GM03348 (cell line): ENCODE measurements at places on chromosomes 16 and 17.

DNA sequence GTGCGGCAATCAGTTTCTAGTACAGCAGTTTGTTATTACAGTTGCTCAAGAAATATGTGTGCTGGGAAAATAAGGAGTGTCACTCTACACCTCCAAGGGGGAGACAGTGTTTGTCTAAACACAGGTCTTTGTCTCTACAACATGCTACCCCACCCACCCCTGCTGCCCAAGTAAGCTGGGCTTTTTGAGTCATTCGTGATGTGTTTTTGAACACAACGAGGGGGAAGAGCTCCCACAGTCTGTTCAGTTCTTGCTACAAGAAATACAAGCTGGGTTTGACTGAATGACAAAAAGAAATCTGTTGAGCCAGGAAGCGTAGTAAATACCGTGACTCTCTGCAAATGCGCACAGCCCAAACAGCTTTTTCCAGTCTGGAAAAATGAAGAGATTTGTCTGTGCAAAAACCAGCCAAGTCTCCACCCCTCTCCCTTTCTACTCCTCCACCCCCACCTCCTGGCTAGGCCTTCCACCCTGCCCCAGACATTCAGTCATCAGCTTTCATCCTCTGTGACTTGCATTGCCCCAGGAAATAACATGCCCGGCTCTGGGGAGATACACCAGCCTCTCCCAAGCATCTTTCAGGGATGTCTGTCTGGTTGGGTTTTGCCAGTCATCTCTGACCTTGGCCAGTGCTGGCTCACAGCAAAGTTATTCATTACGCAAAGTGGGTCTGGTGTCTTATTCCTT, 25.7 kb downstream of the CHD9 start:
- DNase-seq, result peak; percentile 90

DNA sequence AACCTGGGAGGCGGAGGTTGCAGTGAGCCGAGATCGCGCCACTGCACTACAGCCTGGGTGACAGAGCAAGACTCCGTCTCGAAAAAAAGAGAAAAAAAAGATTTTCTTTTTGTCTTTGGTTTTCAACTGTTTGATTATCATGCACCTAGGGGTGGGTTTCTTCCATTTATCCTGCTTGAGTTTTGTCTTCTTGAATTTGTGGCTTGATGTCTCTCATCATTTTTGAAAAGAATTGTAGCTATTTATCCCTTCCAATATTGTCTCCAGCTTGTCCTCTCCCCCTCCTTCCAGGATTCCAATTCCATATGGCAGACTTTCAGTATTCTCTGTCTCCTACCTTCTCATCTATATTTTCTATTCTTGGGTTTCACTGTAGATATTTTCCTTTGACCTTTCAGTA, 7.8 kb downstream of the B9D1 start:
- DNase-seq, result no peak

DNA sequence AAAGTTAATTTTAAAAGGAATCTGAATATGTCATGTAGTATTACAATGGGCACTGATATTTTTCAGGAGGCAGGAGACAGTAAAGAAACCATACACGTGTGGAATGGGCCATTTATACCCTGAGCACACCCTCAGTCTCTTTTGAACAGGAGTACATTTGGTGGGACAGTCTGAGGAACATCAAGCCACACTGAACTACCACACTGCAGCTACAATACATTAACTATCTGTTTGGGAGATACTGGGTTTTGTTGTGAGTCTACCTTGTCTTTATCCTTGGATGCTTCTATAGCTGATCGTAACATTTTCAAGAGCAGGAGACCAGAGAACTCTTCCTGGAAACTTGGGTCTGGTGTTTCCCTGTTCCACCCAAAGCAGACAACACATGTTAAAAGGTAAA, 31.7 kb downstream of the HEATR6 start:
- no peak for DNase-seq

DNA sequence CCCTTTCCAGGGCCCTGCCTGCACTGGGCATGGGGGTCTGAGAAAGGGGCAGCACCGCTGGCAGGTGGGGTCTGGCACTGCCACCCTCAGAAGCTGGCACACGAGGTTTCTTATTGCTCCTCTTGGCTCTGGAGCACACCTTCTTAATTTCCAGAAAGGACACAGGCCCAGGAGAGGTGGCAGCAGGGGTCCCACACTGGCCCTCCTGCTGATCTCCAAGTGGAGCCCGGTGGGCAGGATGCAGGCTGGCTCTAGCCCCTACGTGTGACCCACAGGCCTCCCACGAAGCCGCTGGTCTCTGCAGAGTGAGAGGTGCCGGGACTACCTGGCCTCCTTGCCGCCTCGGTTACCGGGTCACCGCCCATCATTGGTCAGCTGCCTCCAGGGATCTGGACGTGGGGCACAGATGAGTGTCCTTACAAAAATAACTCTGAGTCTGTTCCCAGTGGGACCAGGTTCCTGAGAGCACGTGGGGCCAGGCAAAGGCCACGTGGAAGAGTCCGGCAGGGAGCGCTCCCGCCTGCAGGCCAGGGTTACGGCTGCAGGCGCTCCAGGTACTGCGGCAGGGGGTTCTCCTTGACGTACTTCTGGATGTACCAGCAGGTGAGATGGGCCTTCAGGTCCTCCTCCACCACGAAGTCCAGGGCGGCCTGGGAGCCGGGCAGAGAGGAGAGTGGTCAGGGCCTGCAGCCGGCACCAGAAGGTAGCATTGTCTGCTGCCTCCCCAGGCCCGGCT, 10.3 kb downstream of the NATD1 start:
- no peak for DNase-seq

GRCh38 chr16:85562093-85562786, 50.9 kb upstream of the GSE1 start:
- no peak for DNase-seq

DNA sequence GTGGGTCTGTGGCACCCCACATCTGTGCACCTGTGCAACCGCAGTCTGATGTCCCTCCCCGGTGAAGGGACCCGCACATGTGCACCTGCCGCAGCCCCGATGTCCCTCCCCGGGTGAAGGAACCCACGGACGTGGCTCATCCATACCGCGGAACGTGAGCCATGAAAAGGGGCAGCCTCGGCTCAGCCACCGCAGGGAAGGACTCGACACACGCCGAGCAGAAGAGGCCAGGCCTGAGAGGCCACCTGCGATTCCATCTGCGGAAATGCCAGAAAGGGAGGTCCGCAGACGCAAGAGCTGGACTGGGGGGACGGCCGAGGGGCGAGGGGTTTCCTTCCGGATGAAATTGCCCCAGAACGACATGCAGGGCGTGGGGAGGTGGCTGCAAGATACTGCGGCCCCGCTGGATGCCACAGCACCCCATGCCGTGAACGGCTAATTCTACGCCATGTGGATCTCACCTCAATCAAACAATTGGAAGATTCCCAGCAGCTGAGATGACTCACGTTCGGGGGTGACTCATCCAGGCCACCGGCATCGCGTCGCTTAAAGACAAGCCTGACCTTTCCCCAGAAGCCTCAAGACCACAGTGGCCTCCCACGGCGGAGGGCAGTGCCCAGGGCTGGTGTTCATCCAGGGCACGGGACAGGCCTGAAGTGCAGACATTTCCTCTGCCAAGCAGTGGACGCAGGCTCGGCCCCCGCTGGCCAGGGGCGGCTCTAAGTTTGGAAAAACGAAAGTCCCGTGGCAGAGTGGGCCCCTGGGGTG, 21.0 kb downstream of the SOX8 start:
- peak; percentile 62 for DNase-seq

GRCh38 chr16:51276336-51276735, 125.3 kb upstream of the SALL1 start:
- no peak for DNase-seq

DNA sequence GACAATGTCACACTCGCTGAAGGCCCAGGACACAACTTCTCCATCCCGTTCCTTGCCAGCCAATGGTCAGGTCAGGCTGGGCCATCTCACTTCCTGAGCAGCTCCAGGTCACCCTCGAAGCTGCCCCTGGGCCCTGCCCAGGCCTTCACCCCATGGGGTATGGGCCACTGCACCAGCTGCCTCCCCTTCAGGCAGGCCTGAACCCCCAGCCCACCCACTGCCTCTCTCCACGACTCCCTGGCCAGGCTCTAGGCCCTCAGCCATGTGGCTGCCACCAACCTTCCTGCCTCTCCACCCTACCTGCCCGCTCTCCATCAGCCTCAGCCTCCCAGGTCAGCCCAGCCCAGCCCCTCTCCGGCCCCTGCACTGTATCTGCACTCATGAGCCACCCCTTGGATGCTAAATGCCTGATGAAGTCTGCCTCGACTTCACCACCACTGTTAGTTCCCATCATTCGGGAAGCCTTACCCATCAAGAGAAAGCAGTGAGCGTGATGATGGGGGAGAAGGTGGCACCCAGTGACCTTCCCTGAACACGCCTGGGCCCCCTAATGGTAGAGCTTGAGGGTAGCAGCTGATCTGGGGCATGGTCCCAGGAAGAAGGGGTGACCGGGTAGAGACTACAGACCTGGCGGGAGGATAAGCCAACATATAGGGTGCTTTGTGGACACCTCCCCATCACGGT, 30.9 kb upstream of the C16orf95 start:
- DNase-seq, result no peak
